Kidney epithelial cell (primary cell): ENCODE measurements at places on chromosomes 6 and 20.

DNA sequence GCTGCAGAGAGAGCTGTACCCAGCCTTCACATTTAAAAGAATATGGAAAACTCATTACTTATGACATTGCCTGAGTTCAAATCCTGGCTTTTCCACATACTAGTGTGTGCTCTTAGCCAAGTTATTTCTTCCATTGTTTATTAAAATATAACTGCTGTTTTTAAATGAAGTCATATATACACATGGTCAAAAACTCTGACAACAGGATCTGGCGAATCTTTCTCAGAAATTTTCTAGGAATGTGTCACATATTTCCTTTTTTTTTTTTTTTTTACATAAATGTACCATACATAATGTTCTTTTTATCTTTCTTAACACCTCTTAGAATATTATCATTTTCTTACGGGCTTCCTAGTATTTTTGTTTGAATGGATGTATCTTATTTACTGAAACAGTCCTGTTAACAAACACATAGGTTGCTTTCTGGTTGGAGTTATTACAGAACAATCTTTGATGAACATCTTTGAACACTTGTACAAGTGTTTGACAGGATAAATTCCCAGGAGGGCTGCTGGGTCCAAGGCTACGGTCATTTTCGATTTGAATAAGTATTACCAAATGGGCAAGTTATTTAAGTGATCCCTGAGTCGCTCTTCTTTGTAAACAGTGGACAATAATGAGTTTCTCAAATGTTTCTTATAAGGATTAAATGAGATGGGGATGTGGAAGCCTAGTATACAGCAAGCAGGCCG is 1.6 kb upstream of the SNX9 start:
- no peak for DNase-seq

DNA sequence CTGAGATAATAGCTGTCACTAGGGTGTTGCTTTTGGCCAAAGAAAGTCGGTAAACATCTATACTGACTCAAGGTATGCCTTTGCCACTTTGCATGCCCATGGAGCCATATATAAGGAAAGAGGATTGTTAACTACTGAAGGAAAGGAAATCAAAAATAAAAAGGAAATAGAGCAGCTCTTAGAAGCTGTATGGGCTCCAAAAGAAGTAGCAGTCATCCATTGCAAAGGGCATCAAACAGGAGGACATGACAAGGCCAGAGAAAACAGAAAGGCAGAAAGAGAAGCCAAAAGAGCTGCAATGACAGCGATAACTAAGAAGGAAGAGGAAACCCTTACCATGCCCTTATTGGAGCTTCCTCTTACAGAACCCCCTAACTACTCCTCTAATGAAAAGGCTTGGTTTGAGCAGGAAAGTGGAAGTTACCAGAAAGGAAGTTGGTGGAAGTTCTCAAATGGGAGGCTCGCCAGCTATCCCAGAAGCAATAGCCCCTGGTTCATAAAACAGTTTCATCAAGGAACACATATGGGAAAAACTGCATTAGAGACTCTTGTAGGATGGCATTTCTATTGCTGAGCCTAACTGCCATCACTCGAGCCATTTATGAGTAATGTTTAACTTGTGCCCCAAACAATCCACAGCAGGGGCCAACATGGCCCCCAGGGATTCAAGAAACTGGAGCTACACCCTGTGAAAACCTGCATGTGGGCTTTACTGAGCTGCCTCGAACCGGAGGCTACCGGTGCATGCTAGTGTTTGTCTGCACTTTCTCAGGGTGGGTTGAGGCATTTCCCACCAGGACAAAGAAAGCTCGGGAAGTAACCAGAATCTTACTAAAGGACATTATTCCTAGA is 7.0 kb downstream of the IL22RA2 start:
- DNase-seq = no peak

- DNase-seq = no peak
Measured at GRCh38 chr20:25285091-25285647, 37.3 kb downstream of the PYGB start.

DNA sequence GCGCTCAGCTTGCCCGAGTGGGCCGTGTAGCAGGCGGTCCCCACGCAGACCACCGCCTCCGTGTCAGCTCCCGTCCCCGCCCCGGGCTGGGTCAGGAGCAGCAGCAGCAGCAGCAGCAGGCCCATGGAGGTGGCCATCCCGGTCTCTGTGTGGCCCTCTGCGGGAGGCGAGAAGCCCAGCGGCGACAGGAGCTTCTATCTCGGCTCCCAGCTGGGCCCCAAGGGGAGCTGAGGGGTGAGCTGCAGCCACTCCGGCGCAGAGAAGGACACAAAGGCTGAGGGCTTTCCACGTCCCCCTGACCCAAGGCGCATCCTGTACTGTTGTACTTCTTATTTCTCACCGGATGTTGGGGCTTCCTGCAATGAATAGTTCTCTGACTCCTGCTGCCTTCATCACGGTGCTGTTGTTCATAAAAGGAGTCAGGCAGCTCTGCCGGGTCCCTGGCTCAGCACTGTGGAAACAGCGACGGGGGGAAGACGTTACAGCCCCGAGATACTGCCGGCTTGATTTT is at the start of gene CD93:
CD93 (minus strand) TSS at position 269 of the 511 bp plus-strand sequence; CDS start at position 137, 132 bp downstream.
- no peak for DNase-seq

- no peak for DNase-seq
Measured at GRCh38 chr6:13427801-13428582, 59.4 kb downstream of the GFOD1 start.
